NCI-H1930 (cell line): ENCODE measurements at places on chromosomes 5 and 9.

GRCh38 chr5:90133941-90134340 lies 275.6 kb downstream of the CETN3 start:
- DNase-seq, result no peak

DNA sequence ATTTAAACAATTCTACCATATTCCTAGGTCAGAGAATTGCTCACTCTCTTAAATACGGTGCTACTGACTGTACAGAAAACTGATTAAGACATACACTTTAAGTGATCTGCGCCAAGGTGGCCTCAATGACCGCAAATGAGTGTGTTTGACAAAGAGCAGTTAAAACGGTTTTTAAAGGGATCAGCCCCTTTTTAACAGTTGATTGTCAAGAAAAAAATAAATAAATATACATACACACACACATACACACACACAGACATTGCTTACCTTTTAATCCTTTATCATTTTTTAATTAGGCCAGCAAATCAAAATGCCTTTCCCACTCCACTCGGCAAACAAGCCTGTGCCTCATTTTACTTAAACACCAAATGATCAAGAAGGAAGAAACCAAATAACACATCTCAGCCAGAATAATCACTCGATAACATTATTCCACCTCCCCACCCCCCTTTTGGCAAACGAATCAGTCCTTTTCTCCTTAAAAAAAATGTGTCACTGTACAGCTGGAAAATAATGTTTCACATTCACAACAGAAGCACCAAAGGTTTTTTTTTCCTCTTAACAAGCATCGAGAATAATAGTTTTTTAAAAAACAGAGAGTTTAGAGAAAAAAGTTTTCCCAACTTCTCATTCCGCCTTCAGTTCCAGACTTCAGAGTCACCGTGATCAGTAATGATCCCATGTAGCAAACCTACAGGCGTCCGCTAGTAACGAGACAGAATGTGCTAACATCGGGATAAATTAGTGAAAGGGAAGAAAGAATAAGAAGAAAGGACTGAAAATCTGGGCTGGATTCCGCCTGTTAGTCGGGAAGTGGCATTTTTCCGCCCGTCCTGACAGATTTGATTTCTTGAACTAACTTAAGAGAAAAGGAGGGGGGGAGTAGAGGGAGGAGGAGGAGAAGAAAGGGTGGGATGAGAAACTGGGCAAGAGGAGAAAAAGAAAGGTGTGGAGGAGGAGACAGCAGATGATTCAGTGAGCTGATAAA lies at the start of gene ZNF608:
TSS of gene ZNF608 (minus strand) at position 712 of the 988 bp plus-strand sequence. CDS start 1,650 bp downstream, outside the sequence.
- DNase-seq, result peak; percentile 9

DNA sequence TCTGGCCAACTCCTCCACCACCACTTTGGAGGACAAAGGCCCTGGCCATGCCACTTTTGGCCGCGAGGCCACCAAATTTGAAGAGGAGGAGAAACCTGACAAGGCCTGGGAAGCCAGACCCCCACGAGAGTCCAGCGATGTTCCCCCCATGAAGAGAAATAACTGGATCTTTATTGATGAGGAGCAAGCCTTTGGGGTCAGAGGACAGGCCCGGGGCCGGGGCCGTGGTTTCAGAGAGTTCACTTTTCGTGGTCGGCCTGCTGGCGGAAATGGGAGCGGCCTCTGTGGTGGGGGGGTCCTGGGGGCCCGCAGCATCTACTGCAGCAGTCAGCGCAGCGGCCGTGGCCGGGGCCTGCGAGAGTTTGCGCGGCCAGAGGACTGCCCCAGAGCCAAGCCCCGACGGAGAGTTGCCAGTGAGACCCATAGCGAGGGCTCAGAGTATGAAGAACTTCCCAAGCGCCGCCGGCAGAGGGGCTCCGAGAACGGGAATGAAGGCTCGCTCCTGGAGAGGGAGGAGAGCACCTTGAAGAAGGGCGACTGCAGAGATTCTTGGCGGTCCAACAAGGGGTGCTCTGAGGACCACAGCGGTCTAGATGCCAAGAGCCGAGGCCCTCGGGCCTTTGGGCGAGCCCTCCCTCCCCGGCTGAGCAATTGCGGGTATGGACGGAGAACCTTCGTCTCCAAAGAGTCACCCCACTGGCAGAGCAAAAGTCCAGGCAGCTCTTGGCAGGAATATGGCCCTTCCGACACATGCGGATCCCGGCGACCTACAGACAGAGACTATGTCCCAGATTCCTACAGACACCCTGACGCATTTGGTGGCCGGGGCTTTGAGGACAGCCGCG lies 27.4 kb upstream of the POMT1 start:
- DNase-seq, result no peak

DNA sequence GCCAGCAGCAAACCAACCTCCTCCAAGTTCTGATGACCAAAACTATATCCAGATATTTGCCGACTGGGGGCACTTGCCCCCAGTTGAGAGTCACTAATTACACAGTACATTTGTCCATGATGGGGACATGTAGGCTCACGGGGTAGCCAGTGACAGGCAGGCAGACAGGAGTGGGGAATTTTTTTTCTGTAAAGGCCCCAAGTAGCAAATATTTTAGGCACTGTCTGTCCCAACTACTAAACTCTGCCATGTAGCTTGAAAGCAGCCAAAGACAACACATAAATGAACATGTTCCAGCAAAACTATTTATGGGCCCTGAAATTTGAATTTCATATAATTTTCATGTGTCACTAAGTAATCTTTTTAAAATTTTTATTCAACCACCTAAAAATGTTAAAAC lies 80.7 kb downstream of the GRIA1 start:
- DNase-seq, result no peak

- DNase-seq, result no peak
Measured at GRCh38 chr9:21750021-21750735, 52.3 kb upstream of the MTAP start.

- no peak for DNase-seq
Measured at GRCh38 chr5:153641183-153641688, 150.8 kb downstream of the GRIA1 start.

DNA sequence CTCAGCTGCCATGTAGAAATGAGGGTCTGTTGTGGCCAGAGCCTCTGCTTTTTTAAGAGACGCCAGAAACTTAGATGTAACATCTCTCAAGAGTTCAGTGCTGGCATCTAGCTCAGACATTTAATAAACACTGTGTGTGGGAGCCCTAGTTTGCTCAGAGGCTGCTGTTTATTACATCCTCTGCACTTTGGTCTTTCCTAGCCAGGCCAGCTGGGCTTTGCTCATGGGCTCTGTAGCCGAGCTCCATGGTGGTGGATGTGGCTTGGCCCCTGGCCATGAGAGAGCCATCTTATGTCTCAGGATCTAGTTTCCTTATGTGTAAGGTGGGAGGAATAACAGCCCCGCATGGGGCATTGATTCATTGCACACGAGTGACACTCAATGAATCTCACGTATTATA lies 30.0 kb downstream of the ARHGEF37 start:
- DNase-seq, result no peak

GRCh38 chr9:19087106-19088000 lies 15.4 kb downstream of the HAUS6 start:
- no peak for DNase-seq

DNA sequence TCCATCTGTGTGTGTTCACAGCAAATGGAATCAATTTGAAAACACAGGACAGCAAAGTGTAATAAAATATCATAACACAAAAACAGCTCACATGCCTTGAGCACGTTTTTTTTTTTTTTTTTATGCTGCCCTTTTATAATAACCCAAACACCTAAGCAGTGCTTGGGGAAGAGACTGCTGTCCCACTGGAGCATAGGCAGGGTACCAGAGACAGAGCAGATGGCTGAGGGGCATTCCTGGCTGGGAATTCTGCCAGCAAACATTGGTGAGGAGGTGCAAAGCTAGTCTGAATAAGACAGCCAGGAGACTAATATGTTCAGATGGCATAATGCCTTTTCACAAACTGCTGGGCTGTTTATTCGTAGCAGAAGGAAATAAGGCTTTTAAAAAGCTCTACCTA lies 58.1 kb upstream of the SV2C start:
- no peak for DNase-seq

DNA sequence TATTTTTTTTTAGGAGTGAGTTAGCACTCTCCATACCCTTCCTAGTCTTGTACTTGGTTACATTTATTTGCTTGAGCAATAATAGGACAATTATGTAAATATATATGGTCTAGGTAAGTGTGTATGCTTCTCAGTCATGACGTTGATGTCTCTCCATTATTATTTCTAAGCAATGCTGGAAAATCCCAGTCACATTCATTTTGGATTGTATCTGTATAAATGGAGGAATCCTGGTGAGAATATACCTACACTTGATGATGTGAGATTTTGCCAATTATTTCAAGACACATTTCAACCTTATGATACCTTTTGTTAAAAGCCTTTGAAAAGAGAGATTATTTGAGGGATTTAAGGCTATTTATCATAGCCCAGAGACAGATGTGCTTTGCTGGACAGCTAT lies 2244.5 kb upstream of the WWC1 start:
- DNase-seq, result peak; percentile 8

DNA sequence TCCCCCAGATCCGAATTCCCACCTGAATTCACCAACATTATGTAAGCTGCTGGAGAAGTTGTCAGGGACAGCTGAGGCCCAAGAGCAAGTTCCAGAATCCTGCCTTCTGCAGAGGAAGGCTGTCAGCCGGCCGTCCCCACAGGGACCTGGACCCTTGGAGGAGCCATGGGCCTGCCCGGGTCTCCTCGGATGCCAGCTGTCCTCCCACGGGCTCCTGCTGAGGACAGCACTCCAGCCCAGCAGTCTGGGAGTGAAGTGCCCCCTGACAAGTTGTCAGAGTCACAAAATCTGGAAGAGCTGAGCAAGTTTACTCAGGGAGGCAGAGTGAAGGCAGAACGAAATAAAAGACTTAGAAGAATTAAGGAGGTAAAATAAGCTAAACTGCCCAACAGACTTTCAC lies 192.5 kb upstream of the DAPK1 start:
- no peak for DNase-seq

DNA sequence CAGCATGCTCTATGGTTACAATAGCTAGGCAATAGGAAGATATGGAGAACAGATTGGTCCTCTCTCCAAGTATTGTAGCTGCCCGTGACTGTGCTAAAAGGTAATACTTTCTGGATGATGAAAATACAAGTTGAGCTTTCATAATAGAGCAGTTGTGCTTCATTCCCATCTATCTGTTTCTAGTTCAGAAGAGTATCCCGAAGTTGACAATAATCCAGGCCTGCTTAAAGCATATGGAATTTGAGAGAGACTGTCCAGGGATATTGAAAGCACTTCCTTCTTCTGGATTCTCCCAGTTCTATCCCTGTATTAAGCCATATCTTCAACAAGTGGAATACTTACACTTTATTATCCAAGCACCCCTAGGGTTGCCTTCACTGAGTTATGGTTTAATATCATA lies 350.4 kb downstream of the EFNA5 start:
- no peak for DNase-seq

DNA sequence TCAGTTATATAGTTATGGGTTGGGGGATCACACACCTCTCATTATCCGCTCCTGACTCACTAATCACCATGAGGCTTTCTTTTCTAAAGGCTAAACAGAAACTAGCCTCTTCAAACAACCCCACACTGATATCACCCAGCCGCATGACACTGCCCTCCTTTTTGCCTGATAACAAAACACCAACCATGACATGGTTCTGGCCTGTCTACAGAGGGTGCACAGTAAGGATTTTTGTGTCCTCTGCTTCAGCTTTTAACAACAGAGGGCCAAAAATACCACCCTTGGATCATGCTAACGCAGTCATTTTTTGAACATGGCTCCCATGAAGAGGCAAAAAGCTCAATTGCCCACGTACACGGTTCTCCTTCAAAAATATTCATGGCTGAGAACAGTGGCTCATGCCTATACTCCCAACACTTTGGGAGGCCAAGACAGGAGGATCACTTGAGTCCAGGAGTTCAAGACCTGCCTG lies 4.0 kb downstream of the CMBL start:
- DNase-seq, result no peak

- no peak for DNase-seq
Measured at GRCh38 chr9:120640380-120640779, 60.4 kb upstream of the CDK5RAP2 start.

GRCh38 chr5:151094030-151094851 lies 13.4 kb upstream of the TNIP1 start:
- no peak for DNase-seq

- no peak for DNase-seq
Measured at GRCh38 chr5:122175091-122175490, 45.7 kb downstream of the ZNF474 start.

GRCh38 chr5:179612577-179613459 lies 10.7 kb downstream of the HNRNPH1 start:
- no peak for DNase-seq

- no peak for DNase-seq
Measured at GRCh38 chr9:17669206-17669605, 90.3 kb downstream of the SH3GL2 start.

DNA sequence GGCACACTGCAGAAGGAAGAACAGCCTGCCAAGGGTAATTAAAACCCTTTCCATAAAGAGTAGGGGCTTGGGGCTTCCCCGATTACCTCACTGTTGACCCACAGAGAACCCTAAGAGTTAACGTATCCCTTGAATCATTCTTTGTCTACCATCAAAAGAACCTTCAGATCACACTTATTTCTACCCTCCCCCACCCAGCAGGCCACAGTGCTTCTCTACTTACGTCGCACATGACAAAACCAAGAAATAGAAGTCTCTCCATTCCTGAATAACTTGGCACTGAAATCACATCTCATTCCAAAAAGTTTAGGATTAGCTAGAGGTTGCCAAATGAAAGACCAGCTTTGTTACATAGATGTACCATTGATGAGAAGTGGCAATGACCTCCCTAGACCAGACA lies 268.7 kb upstream of the GAS1 start:
- no peak for DNase-seq

DNA sequence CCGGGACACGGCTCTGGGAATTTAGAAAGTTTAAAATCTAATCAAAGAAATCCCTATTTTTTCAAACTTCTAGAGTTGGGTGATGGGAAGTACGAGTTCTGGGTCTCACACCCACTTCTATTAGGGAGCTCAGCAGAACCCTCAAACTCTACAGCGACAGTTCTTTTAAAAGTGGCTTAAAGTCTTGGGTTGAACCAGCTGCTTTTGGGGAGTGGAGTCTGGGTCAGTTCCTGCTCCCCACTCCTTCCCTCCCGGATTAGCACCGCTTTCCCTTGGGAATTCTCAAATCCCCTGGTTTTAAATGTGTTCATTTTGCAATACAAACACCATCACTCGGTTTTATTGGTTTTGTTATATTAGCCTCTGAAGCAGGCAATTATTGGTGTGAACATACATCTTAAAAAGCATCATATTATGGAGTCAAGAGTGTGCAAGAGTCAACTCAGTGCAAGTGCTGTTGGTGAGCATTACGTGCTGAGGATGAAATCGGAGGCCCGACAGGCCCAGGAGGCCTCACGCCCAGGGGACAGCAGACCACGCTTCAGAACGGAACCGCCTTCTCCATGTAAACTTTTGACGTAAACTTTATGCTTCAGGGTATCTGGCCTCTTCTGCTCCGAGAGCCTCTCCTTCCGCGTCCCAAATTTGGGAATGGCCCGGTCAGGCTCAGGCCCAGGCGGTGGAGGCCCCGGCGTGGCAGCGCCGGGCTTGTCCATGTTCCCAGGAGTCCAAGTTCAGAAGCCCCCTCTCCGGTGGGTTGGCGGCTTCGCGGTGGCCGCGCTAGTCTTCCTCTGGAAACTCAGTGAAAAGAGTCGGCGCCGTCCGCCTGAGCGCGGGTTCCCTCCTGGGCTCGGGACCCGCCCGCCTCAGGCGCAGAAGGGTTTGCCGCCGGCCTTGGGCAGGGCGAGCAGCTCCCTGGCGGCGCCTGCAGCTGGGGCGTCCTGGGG lies 5.3 kb downstream of the IRX4 start:
- no peak for DNase-seq

- no peak for DNase-seq
Measured at GRCh38 chr9:34802916-34803315, 93.0 kb upstream of the CCL21 start.

- no peak for DNase-seq
Measured at GRCh38 chr5:62259699-62260250, 46.2 kb upstream of the KIF2A start.
